Heart left ventricle (tissue), 16 donors: ENCODE measurements at places on chromosomes 12 and 14. TPM values are rescaled to one million over a fixed set of nuclear protein-coding genes. Genes with fewer than 3 reads are reported as not detected.

DNA sequence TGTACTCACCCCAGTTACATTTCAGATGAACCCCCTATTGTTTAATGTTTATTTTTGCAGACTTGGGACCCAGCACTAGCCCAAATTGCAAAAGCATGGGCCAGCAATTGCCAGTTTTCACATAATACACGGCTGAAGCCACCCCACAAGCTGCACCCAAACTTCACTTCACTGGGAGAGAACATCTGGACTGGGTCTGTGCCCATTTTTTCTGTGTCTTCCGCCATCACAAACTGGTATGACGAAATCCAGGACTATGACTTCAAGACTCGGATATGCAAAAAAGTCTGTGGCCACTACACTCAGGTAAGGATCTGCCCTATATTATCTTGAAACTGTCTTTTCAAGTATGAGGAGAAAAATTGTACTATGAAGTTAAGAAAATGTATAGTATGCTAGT is 1.2 kb downstream of the GLIPR1 start:
- DNase-seq = no peak

DNA sequence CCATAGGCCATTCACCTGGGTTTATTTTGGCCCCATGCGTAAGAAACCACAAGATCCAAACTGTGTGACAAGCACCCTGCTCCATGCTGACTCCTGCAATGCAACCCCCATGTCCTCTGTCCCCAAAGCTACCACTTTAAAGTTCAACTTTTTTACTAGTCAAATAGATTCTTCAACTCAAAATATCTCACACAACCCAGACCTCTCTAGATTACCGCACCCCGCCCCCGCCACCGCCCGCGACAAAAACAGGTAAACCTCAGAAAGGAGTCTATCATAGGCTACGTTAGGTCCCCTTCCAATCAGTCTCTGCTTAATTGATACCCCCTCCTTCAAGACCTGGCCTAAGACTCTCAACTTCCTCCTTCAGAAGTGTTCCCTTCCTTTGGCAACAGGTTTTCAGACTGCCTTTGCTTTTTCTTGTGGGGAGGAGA is 2.2 kb downstream of the ZFP36L1 start:
- no peak for DNase-seq

- no peak for DNase-seq
Observed at GRCh38 chr12:68633614-68634558, 23.2 kb downstream of the RAP1B start.

LRP1-AS gene
- not detected for total RNA-seq

KRT79 gene
- not detected for total RNA-seq

GRCh38 chr14:94088516-94088915 is 7.4 kb downstream of the IFI27L1 start:
- no peak for DNase-seq

DNA sequence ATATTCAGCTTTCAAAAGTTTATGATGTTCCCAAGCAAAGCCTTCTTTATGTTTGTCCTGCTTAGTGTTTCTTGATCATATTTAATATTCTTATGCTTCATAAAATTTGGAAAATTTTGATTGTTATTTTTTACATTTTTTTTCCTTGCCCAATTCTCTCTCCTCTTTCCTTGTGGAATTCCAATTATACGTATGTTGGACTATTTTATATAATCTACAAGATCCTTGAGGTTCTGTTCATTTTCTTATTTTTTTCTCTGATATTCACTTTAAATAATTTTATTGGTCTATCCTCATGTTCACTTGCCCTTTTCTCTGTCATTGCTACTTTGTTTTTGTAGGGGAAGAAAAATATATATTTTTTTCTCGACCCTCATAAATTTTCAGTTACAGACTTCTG is 167.7 kb downstream of the DYRK2 start:
- no peak for DNase-seq

DNA sequence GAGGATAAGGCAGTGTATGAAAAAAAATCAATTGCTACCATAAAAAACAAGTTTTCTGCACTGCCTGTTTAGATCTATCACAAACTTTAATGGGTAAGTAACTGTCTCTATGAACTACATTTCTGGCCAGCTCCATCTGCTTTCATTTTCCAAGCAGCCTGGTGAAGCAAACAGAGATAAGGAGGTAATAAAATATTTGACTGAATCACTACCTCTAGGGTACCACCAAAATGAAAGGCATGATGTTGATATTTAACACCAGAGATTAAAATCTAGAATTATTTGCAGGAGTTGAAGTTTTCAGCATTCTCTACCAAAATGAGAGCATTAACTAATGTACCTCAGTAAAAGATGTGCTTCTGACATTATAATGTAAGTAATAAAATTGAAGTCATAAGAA is 863.5 kb upstream of the MGAT4C start:
- DNase-seq = no peak

KITLG gene
- 12.4 TPM for total RNA-seq

KRT6A gene
- not detected for total RNA-seq

GRCh38 chr12:72072592-72073212 is 134.1 kb downstream of the TPH2 start:
- no peak for DNase-seq

GRCh38 chr12:3752096-3752709 is 706 bp downstream of the CRACR2A start:
- DNase-seq = peak; percentile 55

- DNase-seq = no peak
Observed at GRCh38 chr12:10404798-10405197, 4.8 kb downstream of the KLRC4 start.

GRCh38 chr12:30696103-30696408 is 387 bp upstream of the IPO8 start:
- no peak for DNase-seq

DNA sequence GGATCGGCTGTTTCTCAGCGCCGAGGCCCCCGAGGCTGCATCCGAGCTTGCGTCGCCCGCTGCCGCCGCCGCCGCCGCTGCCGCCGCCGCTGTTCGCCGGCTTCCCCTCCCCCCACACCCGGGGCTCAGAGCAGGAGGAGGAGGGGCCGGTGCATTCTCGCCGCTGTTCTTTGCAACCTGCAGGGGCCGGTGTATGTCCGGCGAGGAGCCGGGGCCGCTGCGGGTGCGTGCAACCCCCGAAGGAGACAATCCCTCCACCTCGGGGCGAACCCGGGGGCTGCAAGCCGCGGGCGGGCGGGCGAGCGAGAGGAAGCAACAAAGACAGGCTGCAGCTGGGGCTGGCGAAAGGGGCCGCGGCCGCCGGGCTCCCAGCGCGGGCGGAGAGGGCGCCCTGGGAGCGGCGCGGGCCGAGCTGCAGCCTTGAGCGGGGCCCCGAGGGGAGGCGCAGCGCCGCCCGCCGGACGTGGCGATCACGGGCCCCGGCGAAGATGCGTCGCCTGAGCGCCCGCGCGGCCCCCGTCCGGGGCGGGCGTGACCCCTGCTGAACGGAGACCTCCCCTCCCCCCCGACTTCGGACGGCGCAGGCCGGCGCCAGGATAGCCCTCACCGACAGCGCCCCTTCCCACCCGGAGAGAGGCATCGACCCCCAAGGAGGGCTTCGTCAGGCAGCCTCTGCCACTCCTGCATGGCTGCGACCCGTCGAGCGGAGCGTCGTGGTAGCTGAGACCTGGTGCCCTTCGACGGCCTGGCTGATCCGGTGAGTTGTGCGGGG is 702 bp downstream of the FAM222A start:
- DNase-seq = peak; percentile 80

KCNK13 gene
- total RNA-seq = 6.6 TPM

GPD1 gene
- total RNA-seq = 75.8 TPM

GRCh38 chr14:75025876-75026275 is 23.2 kb downstream of the EIF2B2 start:
- no peak for DNase-seq

PLCZ1 gene
- total RNA-seq = not detected
